ENCODE measurements at places on chromosomes 4 and X.
A peak's percentile ranks its signal among the peaks of the same experiment; 100 is the strongest.

DNA sequence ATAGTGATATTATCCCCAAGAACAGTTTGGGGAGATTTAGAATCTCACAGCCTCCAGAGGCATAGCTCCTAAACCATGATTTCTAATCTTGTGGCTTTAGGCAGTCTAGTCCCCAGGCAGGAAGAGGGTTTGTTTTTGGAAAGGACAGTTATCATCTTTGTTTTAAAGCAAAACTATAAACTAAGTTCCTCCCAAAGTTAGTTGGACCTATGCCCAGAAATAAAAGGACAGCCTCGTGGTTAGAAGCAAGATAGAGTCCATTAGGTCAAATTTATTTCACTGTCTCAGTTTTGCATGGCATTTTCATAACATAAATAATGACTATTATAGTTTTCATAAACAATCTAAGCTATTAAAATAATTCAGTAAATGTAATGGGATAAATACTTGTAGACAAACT is 120.5 kb downstream of the MAGEC2 start:
- no peak for DNase-seq

DNA sequence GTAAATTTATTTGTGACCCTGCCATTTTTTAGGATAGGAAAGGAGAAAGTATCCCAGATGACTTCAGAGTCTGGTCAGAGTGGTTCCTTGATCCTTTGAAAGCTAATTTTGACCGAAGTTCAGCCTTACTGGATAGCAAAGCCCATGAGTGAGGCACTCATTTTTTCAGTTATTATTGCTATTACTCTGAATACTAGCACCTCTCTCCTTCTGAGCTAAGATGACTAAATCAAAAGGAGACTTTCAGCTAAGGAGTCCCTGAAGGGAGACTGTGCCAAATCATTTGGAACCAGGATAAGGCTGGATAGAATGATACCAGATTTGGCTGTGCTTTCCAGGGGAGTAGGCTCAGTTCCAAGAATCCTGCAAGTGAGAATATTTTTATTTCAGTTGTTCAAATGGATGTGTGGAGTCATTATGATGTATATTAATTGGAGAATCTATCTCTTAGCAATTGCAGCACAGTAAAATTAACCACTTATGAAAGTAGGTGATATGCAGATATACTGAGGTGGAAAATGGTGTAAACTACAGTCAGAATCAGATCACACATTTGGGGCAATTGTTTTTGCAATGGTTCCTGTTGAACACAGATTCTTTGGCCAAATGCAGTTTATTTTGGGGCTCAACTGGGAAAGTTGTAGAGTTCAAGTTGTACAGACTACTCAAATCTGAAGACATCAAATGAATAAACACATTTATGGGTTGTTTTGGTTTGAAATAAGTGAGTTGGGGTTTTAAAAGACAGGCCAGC is 1.2 kb downstream of the P2RY10 start:
- DNase-seq = no peak

- peak; percentile 59 for DNase-seq
Observed at GRCh38 chr4:21470535-21470934, 478.0 kb downstream of the KCNIP4 start.

- DNase-seq = no peak
Observed at GRCh38 chr4:65805936-65806335, 135.6 kb upstream of the EPHA5 start.

DNA sequence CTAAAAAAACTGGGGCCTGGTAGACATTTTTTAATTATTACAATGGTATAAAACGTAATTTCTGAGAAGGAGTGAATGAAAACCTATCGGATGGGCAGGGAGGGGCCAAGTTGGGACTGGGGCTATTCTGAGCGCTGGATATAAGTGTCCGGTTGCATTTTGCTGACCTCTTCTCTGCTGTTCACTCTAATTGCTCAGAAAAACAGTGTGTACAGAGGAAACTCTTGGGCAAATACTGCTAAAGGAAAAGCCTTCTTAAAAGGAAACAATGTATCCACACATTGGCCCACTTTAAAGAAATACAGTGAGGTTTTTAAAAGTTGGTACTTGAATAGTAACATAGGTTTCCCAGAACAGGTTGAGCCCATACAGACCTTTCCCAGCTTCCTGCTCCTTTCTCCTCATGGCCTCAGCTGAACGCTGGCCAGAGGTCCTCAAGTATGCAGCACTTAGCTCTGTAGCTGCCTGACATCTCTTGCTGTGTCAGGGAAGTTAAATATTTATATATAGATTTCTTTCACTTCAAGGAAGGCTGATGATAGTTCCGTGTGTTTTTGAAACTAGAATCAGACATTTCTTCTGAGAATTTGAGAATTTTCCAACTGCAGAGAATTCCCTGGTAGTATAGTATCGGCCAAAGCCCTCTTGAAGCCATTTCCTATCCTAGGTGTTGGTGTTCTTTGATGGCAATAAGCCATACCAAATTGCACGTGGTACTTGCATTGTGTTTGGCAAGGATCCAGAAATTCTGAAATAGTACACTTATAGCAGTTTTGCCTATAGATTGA is 97.1 kb upstream of the SLC4A4 start:
- no peak for DNase-seq

DNA sequence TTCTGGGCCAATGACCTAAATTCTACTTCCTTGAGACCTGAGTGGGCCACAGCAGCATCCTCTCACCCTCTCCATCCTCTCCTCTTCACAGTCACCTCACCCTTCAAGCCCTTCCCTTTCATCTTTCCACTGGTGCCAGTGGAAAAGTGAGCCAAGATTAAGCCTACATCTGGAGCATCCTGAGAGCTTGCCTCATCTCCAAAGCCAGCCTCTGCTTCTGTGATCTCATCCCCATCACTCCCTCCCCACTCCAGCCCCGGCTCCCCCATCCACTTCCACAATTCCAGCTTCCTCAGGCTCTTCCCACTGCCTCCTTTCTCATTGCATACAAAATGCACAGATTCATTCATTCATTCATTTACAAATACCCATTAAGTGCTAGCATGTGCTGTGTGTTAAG is 10.1 kb upstream of the RASL11B start:
- DNase-seq = no peak

DNA sequence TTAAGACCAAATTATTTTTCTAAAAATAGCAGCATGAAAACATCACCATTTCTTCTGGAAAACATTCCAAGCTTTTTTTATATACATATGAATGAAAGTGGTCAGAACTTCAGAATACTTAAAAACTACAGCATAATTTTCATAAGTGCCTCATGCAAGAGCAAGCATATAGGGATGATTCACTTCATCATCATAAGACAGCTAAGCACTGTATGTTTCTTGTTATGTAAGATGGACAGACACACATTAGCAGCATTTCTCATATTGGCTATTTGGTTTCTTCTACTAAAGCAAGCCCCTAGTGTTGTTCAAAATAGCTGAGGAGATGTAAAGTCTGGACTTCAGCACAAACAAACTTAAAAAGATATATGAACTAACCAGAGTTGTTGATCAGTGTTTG is 213.1 kb upstream of the NOCT start:
- peak; percentile 14 for DNase-seq

- no peak for DNase-seq
Observed at GRCh38 chr4:98930311-98930865, 1.5 kb upstream of the EIF4E start.

- no peak for DNase-seq
Observed at GRCh38 chr4:102263024-102263787, 82.1 kb downstream of the SLC39A8 start.

- DNase-seq = no peak
Observed at GRCh38 chr4:78652282-78652876, 100.8 kb downstream of the ANXA3 start.

DNA sequence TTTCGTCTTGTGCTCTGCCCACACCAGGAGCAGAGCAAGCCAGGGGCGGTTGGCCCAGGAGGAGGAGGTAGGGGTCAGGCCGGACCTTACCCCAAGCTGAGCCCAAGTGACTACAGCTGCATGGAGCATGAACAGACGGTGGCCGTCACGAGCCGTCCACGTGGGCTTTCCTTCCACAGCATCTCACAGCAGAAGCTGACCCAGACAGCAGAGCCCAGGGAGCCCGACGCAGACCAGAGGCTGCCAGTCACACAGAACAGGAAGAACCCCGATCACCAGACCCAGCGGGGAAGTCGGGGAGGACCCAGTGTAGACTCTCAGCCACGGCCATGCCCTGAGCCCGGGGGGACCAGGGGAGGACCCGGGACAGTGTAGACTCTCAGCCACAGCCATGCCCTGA is 58.0 kb downstream of the FAM53A start:
- no peak for DNase-seq

DNA sequence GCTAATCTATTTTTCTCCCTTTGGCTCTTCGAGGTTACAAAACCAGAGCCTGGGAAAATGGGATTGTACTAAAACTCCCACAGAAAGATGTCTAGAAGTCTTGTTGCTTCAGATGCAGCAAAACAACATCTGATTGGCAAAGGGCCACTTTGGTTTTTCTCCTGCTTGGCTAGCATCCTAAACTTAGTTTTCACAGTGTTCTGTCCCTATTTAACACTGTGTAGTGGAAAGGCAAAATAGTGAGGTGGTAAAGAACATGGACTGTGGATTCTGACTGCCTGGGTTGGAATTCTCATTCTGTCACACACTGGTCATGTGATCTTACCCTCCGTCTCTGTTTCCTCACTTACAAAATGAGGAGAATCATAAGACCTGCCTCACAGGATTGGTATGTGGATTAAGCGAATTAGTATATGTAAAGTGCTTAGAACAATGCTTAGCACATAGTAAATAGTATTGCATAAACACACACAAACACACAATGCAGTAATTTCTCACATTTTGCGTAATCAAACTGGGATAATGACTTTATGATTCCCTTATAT is 23.5 kb downstream of the TIGD2 start:
- peak; percentile 62 for DNase-seq

- no peak for DNase-seq
Observed at GRCh38 chr4:82886147-82886942, 4.6 kb downstream of the SEC31A start.

DNA sequence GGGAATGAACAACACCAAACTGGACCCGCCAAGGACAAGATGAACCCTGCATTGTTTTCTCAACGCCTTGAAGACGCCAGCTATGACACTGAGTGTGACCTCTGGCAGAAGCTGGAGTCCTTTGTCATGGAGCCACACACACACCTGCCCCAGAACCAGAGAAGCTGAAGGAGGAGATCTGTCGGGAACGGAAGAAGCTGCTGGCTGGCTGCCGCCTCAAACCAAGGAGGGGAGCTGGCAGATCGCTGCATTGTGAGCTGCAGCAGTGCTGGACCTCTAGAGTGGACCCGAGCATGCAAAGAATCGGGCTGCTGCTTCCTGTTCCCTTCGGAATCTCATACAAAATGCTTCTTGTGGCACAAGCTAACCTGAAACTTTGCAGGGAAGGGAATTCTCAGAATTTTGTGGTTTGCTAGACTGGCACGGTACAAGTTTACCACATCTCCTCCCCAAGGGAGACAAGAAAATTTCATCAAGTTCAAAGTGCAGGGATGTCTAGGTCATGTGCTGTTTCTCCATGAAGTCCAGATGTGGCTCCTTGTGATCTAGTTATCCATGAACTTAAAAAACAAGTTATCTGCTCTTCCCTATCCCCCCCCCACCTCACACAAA is 23.4 kb upstream of the GLRB start:
- DNase-seq = no peak

DNA sequence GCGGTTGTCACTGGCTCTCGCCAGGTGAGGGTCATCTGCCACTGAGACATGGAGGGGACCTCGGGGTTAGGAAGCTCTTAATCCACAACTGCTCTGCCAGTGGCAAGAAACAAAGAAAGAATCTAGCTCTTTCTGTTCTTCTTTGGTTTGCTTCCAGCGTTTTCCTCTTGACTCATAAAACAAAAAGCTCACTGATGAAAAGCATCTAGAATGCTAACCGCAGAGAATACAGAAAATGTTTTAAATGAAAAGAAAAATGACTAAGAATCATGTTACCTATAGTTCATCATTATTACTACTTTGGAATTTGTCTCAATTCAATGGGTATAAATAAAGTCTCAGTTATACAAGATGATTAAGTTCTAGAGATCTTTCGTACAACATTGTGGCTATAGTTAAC is 274.8 kb upstream of the TENM3 start:
- peak; percentile 41 for DNase-seq

- no peak for DNase-seq
Observed at GRCh38 chr4:156788782-156789181, 182.8 kb downstream of the PDGFC start.

DNA sequence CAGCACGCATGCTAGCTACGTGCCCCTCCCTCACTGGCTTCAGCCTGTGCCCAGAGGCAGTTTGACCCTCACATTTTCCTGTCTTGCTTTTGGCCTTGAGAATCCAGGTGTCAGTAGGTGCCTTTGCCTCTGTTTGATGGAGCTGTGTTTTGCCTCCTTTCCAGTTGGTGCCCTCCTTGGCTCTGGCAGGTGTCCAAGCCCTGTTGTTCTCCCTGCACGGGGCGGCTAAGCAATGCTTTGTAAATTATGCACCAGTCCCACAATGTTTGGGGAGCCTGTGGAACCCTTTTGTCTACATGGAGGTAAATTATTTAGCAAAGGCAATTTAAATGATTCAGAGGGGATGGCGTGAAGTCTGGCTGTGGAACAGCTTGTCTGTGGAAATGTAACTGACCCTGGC is 202.9 kb upstream of the BOD1L1 start:
- no peak for DNase-seq

DNA sequence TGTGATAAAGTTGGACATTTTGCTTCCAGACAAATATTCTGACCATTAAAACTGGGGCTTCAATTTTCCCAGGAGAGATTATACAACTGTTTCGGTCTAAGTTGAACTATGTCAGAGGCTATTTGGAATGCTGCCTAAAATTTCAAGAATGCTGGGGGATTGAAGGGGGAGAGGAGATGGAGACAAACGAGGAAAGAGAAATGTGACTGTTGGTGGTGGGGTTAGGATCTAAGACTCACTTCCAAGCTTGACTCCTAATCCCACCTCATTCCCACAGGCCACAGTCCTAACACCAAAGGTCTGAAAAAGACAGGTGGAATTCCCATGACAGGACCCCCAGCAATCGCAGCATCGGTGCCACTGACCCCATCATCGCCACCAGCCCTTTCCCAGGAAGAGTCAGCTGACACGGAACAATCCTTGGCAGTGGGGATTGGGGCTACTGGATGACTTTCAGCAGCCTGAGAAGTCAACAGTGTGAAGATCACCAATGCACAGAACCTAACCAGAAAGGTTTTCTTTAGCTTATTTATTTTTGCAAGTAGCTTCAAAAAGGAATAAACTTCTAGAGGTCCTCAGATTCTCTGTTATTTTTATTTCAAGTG is 74.0 kb upstream of the PRSS48 start:
- DNase-seq = no peak

DNA sequence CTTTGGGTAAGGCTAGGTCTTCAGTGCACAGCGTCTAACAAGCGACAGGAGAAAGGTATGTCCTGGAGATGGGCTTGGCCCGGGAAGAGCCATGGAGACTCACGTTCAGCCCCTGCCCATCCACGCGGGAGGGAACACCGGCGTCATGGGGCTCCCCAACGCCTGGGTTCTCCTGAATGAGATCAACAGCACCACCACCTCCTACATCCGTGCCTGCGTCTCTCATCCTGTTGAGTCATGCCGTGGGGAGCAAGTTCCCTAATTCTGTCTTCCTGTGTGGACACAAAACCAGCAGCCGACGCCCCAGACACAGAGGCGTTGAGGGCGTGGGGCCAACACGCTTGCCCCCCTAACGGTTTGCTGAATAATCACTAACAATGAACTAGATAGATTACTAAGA is 20.1 kb upstream of the IL3RA start:
- no peak for DNase-seq

- DNase-seq = no peak
Observed at GRCh38 chrX:43176686-43177085, 398.7 kb upstream of the PPP1R2C start.
